ENCODE measurements at places on chromosomes 3 and 15.
A peak's percentile ranks its signal among the peaks of the same experiment; 100 is the strongest.

- no peak for DNase-seq
Observed at GRCh38 chr3:161415506-161416231, 44.4 kb upstream of the SPTSSB start.

- no peak for DNase-seq
Observed at GRCh38 chr3:128382221-128382807, 84.4 kb downstream of the DNAJB8 start.

DNA sequence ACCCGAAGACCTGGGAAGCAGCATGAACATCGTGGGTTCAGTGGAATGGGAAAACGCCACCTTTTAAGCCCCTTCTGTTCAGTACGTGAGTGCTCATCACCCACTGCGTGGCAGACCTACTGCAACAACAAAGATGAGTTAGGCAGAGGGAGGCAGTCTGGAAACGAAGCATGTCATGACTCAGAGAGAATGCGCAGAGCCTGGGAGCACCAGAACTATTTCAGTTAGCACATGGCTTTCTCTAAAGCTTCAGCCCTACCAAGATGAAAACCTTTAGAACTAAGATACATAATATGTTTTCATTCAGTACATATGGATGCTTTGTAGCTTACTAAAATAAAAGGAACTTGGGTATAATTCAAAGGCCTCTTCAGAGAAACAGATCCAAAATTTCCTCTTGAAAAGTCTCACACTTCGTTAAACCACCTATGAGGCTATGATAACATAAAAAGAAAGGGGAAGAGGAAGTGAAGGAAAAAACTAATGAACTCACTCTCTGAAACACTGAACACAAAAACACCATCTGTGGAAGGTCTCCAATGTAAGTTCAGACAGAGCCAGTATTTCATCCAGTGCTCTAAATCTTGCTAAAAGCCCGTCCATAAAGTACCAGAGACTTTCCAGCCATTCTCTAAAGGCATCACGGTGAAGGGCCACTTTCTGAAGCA is 140.1 kb downstream of the OCA2 start:
- no peak for DNase-seq

DNA sequence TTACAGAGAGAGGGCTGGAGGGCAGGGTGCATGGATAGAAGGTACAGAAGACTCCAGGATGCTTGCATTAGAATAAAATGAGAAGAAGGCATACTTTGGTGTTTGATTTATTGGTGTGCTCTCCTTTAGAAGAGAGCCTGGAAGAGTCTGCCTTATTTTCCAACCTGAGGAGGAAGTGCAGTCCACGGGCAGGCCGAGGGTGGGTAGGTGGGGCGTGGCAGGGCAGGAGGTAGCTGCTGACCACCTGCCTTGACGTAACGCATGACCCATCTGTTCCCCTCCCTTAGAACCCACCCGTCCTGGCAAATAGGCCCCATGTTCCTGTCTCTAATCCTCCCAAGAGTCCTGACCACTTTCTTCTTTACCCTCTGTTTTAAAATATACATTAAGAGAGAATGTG is 222.3 kb upstream of the LYSMD4 start:
- DNase-seq: no peak

DNA sequence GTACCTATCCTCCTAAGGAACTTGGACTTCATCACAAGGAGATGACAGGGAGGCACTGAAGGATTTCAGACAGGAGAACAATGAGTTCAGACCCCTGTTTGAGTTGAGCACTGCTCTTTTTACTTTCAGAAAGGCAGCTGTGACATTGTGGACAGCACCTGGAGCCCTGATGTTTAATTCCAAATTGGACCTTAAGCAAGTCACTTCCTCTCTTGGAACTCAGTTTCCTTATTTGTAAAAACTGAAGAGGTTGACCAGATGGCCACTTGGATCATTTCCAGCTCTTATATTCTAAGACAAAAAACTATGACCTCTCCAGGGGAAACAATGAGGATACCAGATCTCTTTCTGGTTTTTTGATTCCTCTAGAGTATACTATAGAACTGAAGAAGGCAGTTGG is 34.1 kb upstream of the SMAD3 start:
- DNase-seq: no peak

DNA sequence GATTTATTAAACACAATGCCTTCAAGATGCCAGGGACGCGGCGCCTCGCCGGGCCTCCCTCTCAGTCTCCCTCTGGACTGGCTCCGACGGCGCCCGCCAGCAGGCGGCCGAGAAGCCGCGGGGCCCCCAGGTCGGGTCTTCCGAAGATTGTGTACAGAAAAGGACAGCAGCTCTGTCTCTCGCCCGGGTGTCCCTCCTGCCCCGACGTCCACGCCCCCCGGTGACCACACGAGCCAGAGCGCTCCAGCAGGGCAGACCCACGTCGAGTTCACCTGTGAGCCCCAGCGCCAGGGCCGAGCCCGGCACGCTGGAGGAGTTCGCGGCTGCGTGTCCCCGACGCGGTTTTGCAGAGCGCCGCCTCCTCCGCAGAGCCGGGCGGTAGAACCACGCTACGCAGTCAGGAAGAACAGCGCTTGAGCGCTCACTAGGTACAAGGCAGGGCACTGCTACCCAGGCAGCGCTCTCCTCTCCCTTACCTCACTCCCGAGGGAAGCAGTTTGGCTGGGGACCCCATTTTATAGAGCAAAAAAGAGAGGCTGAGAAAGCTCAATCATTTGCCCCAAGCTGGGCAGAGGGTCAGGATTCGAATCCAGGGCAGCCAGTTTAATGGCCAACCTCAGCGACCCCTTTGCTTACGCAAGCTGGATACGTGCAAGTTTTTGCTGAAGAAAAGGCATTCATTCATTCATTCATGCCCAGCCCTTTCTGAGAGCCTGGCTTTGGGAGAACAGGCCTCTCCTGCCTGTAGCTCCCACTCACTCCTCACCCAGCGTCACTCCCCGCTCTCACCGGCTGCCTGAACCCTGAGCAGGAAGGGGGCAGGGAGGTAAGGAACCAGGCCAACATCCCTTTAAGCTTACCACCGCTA is 3.0 kb upstream of the TLE3 start:
- peak; percentile 43 for DNase-seq

- no peak for DNase-seq
Observed at GRCh38 chr15:78800189-78800588, 11.1 kb downstream of the ADAMTS7 start.

DNA sequence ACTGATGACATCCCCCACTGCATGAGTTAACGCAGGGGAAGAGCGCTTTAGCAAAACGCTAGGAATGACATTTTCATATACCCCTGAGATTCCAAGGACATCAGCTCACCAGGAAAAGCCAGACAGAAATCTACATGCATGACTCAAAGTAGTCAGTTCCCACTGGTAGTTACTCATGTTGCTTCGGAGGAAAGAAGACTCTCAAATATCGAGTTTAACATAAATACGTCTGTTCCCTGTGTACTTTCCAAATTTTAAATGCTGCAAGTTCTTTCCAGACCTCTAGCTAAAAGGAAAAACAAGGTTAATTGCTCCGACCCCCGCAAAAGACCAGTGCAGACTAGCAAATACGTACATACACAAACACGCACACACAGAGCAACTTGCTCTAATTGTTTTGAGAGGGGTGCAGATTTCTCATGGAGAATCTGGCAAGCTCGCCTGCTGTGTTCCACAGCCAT is 115.4 kb upstream of the PRICKLE2 start:
- DNase-seq: no peak

DNA sequence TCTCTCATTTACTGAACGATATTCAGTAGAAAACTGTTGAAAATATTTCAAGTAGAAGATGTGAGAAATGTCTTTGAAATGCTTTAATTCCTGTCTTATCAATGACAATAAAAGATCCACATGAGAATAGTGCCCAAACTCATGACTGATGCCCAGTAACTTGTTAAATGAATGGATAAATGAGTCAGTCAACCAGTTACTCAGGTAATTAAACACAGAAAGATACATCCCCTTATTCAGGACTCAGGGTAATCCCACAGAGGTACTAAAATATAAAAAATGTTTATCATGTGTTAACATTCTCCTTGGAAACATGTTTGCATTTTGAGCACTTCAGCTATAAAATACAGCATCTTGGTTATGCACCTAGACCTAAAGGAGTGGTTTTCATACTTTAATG is 169.5 kb downstream of the MBNL1 start:
- no peak for DNase-seq

DNA sequence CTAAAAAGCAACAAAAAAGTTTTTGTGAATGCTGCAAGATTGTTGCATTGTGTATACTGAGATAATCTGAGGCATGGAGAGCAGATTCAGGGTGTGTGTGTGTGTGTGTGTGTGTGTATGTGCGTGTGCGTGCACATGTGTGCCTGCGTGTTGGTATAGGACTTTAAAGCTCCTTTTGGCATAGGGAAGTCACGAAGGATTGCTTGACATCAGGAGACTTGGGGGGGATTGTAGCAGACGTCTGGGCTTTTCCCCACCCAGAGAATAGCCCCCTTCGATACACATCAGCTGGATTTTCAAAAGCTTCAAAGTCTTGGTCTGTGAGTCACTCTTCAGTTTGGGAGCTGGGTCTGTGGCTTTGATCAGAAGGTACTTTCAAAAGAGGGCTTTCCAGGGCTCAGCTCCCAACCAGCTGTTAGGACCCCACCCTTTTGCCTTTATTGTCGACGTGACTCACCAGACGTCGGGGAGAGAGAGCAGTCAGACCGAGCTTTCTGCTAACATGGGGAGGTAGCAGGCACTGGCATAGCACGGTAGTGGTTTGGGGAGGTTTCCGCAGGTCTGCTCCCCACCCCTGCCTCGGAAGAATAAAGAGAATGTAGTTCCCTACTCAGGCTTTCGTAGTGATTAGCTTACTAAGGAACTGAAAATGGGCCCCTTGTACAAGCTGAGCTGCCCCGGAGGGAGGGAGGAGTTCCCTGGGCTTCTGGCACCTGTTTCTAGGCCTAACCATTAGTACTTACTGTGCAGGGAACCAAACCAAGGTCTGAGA is 4.7 kb downstream of the BHLHE40 start:
- DNase-seq: peak; percentile 36

DNA sequence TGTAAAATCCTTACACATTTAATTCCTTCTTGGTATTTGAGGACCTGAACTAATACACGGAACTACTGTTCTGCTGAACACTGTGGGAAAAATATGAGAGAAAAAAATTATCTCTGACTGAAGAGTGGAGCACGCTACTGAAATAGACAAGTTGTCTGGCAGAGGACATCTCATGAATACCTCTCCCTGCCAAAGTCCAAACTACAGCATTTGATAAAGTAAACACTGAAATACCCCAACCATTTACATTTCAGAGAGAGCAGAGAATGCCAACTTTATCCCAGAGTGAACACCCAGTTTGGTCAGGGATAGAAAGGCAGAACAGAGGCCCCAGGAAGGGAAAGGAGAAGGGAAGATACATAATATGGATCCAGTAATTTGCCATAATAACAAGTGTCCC is 920.7 kb downstream of the SQOR start:
- no peak for DNase-seq

- no peak for DNase-seq
Observed at GRCh38 chr3:158105710-158106253, 438 bp downstream of the SHOX2 start.

DNA sequence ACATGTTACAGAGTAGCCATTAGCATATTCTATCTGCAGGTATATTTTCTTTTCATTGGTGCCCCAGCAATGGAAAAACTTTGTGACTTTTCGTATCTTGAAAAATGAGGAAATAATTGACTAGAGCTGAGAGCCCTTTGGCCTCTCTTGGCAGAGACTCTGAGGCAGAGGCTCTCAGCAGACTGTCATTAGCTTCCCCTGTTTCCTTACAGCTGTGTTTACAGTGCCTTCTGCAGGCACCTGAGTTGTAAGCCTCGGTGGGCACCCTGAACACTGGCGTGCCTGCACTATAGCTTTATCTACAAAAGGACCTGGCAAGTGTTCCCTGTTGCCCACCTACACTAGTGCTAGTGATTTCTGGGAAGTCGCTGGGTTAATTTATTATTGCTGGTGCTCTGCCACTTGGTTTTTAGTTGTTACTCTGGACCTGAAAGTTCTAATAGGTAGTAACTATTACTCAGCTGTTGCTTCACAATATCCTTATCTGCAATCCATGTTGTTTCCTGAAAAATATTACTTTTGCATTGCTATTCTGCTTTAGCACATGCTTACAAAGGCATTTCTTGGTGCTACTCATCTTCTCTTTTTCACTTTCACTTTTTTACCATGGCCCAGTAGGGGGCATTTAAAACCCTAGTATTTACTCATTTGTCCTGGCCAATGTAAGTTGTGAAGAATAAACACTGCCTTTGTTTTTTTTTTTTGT is 7.8 kb upstream of the GPR171 start:
- no peak for DNase-seq

- no peak for DNase-seq
Observed at GRCh38 chr3:42033741-42034140, 57.4 kb upstream of the TRAK1 start.

- no peak for DNase-seq
Observed at GRCh38 chr3:46896386-46896785, 18.9 kb downstream of the PTH1R start.

DNA sequence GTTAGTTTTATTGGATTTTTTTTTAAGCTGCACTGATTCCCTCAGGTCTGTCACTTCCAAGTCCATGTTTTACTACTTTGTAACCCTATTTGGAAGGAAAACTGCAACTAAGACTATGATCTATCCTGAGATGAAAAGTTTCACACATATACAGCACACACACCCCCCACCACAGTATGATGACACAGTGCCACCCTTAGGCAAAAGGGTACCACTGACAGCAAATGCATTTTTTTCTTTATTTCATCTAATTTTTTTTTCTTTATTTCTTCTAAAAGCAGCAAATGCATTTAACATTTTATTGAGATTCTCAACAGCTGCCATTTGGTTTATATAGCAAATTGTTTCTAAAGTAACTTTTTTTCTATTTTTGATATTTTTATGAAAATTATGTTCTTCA is 21.2 kb downstream of the NGRN start:
- DNase-seq: no peak

DNA sequence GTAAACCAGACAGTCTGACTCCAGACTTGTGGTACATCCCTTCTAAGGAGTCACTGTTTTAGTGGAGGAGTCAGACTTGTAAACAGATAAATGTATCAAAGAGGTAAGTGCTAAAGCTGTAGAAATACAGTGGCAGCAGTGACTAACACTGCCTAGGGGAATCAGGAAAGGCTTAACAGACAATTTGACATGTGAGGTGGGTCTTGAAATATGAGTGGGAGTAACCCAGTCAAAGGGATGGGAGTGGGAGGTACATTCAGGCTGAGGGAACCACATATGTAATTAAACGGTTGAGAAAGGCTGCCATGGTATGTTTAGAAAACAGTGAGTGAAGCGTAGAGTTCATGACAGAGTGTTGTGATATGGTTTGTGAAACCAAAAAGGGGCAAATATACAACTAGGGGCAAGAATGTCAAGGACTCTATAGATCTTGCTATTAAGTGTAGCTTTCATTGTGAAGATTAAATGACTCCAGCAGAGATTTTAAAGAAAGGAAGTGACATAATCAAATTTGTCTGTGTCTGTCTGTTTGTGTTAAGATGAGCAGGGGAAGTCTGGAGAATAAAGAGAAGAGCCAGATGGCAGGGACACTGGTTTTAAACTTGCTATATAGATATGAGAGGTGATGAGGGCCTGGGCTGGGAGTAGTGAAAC is 11.2 kb upstream of the ALCAM start:
- DNase-seq: no peak
